Pulmonary artery endothelial cell (primary cell): ENCODE measurements at places on chromosomes 4 and X. TPM values are rescaled to one million over a fixed set of nuclear protein-coding genes. Genes with fewer than 3 reads are reported as not detected.

The STIM2 gene
- total RNA-seq: 8.9 and 15.5 TPM in 2 replicates

The ARHGEF38 gene
- not detected in 2 replicates for total RNA-seq

The MUC7 gene
- total RNA-seq: not detected in 2 replicates

The RUFY3 gene
- 30.0 and 30.9 TPM in 2 replicates for total RNA-seq

The RELL1 gene
- 231 and 291 TPM in 2 replicates for total RNA-seq

The SMARCA1 gene
- total RNA-seq: 31.5 and 31.9 TPM in 2 replicates

The EGF gene
- total RNA-seq: 0.04 and 0.07 TPM in 2 replicates

The CT45A5 gene
- total RNA-seq: not detected in 2 replicates

The UCHL1 gene
- total RNA-seq: 252 and 407 TPM in 2 replicates
